ENCODE measurements at places on chromosomes 7 and 10. TPM values are rescaled to one million over a fixed set of nuclear protein-coding genes. Genes with fewer than 3 reads are reported as not detected.

KEL gene
- total RNA-seq: not detected

PON2 gene
- 3.7 TPM for total RNA-seq

HOXA6 gene
- not detected for total RNA-seq

LBX1 gene
- not detected for total RNA-seq

DPYSL4 gene
- 24.1 TPM for total RNA-seq

NEURL1 gene
- total RNA-seq: 3.6 TPM

SPDYE9 gene
- total RNA-seq: not detected

CDHR3 gene
- 0.47 TPM for total RNA-seq

TACC2 gene
- not detected for total RNA-seq

SKAP2 gene
- 3.3 TPM for total RNA-seq

ADO gene
- 55.8 TPM for total RNA-seq

FBXL13 gene
- 0.54 TPM for total RNA-seq

C7orf25 gene
- 5.7 TPM for total RNA-seq

CCDC146 gene
- 1.2 TPM for total RNA-seq

TMEM213 gene
- not detected for total RNA-seq

NEBL gene
- 0.22 TPM for total RNA-seq

PILRA gene
- total RNA-seq: 9.9 TPM

CYP17A1 gene
- total RNA-seq: not detected

GPR22 gene
- total RNA-seq: not detected

STEAP2 gene
- total RNA-seq: not detected

SLC26A5 gene
- total RNA-seq: not detected

PIK3AP1 gene
- 9.9 TPM for total RNA-seq

UCMA gene
- total RNA-seq: not detected

MEOX2 gene
- not detected for total RNA-seq

PTPRN2 gene
- 0.47 TPM for total RNA-seq

PLCE1 gene
- not detected for total RNA-seq

LRGUK gene
- not detected for total RNA-seq

TNRC18 gene
- 42.4 TPM for total RNA-seq

ZNF862 gene
- total RNA-seq: 19.3 TPM

COBL gene
- not detected for total RNA-seq

EFCAB10 gene
- not detected for total RNA-seq

XRCC2 gene
- 24.0 TPM for total RNA-seq

PNLIPRP3 gene
- total RNA-seq: not detected

ZNF716 gene
- total RNA-seq: not detected

NUPR2 gene
- total RNA-seq: not detected

NKX1-2 gene
- not detected for total RNA-seq

Measured in activated T-helper 1 cell treated with anti-CD3 and anti-CD28 coated beads, Interleukin-12 subunit alpha, Interleukin-12 subunit beta, Interleukin-2, Interleukin-4 antibody, amounts not matched to agents 30 ng/mL and 10 ng/mL and 1 ng/mL, durations not matched to agents 14 hours and 24 hours and 36 hours (primary cell).